Lung microvascular endothelial cell (primary cell): ENCODE measurements at places on chromosomes 4 and X.

DNA sequence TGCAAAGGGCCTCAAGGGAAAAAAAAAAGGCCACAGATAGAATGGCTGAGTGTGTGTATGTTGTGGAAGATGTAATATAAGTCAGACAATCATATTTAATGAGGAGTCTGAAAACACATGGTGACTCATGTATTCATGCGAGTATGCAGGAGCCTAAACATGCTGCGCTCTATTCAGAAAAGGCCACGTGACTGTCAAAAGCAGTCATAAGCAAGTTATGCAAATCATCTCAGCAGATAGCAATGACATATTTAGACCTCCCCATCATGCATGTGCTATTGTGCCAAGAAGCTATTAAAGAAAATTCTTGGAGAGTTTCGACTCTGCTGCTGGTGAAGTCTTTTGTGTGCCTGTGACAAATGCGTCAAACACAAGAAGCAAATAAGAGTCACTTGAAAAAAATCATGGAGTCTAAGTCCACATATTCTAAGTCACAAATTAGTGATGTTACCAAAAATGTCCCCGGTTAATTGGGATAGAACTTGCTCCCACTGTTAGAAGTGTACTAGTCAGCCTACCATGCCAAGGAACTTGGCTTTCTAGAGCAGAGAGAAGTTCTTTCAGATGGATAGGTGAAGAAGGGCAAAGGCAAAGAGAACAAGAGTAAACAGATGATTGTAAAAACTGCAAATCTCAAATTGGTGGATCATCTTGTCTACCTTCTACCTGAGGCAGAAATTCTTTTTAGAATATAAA, 5.0 kb downstream of the LNX1 start:
- no peak for DNase-seq

GRCh38 chrX:136909706-136910564, 29.4 kb upstream of the RBMX start:
- peak; percentile 11 for DNase-seq

GRCh38 chr4:76920715-76921114, 22.8 kb upstream of the SOWAHB start:
- DNase-seq, result no peak

GRCh38 chr4:48445704-48446103, 37.4 kb upstream of the SLC10A4 start:
- DNase-seq, result peak; percentile 27
